Hippocampal formation (tissue), 2 donors: ENCODE measurements at places on chromosomes 6 and 20.

- no peak for DNase-seq
These were observed 164.2 kb upstream of the ARG1 start for GRCh38 chr6:131408811-131409210.

- no peak for DNase-seq
These were observed 385.5 kb downstream of the HDGFL1 start for GRCh38 chr6:22954749-22955385.

- no peak for DNase-seq
These were observed 382.4 kb upstream of the MMS22L start for GRCh38 chr6:97665446-97665845.

GRCh38 chr6:46961232-46961631, 39.5 kb upstream of the ADGRF5 start:
- no peak for DNase-seq

DNA sequence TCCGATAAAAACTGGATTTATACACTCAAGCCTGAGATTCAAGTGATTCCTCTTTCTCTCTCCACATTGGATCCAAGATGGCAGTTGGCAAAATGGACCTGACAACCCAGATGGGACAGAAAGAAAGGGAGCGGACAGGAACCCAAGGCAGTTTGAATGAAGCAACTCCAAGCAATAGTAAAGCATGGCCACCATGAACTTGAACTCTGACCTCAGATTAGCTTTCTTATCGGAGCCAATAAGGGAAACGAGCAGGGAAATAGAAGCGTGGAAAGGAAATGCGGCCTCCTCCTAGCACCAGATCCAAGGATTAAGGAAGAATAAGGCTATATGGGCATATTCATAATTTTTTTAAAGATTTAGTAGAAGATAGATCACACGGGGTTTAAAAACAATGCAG, 213.4 kb upstream of the RIN2 start:
- no peak for DNase-seq

GRCh38 chr20:63808964-63809674, 21.9 kb downstream of the ZBTB46 start:
- DNase-seq = no peak

DNA sequence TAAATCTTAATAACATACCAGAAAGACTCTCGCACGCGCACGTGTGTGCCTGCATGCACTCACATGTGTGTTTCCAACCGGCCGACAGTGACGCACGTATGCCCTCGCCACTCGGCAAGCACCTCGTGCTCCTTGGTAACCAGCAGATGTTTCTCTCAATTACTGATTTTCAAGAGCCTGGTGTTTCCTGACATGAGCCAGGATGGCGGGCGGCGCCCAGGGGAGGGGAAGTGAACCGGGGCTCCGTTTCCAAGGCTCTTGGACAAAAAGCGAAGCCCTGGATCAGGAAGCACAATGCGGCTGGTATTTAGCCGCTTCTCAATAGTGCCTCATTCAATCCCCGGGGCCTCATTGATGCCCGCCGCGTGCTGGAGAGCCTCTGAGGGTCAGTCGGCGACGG, 37.7 kb downstream of the PMEPA1 start:
- no peak for DNase-seq

GRCh38 chr6:108727966-108728730, 120.1 kb upstream of the ARMC2 start:
- DNase-seq = no peak
